ENCODE measurements at places on chromosomes 4 and X.

DNA sequence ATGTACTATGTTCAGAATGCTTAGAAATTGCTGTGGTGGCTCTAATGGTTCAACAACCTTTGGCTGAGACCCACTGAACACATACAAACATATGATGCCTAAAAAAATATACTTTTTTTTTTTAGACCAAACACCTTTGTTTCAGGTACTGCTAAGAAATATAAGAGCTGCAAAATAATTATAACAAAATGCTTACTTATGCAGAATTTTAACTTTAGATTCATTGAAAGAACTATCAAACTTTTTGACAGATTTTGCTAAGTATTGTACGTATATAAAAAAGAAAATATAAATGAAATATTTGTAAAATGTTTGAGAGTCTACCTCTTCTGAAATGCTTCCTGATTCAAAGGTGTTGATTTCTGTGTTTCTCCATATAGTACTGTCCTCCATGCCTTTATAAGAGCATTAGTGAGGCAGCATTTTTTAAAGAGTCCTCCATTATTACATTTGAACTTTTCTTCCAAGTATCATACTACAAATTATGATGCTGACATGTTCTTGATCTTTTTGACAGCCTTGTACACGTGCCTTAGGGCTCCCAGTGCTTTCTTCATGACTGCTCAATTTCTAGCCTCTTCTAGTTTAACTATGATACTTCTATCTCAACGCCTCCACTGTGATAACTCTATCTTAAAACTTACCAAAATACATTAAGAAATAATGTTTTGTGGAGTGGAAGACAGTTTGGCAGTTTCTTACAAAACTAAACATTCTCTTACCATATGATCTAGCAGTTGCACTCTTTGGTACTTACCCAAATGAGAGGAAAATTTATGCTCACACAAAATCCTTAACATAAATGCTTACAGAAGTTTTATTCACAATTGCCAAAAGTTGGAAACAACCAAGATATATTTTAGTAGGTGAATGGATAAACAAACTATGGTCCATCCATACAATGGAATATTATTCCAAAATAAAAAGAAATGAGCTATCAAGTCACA is 212.2 kb upstream of the MAB21L2 start:
- DNase-seq, result no peak

- DNase-seq, result no peak
Measured at GRCh38 chrX:153493085-153493484, 1.7 kb upstream of the BGN start.

- no peak for DNase-seq
Measured at GRCh38 chr4:122663814-122664610, 43.1 kb upstream of the IL21 start.

GRCh38 chr4:140743194-140743931 is 12.8 kb downstream of the TBC1D9 start:
- no peak for DNase-seq

DNA sequence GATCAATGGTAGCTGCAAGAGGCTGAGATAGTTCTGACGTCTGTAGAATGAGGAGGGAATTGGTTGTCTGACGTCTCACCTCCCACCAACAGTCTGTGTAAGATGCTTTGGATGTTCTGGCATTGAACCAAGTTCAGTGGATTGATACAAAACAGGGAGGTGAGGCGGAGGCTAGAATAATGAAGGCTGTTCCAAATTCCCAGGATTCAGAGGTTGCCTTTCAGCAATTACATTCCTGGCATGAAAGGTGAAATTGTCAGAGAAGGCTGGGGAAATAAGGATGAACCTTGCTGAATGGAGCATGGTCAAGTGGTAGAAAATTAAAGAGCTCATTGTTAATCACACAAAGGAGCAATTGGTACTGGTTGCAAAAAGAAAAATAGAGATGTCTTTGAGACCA is 241.6 kb downstream of the FBXW7 start:
- no peak for DNase-seq

DNA sequence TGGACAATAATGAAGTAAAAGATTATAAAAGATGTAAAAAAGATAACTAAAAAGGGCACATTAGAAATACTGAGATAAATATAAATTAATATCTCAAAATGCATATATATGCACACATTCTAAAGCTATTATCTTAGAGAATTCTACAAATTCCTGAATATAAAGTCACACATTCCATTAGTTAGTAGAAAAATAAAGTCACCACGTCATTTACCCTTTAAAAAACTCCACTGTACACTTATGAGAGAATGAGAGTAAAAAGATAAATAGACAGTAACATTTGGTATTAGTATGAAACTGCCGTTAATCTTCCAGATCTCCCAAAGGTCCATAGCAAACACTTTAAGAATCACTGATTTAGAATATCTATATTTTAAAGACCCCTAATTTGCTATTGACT is 67.2 kb upstream of the IL15 start:
- DNase-seq, result no peak

DNA sequence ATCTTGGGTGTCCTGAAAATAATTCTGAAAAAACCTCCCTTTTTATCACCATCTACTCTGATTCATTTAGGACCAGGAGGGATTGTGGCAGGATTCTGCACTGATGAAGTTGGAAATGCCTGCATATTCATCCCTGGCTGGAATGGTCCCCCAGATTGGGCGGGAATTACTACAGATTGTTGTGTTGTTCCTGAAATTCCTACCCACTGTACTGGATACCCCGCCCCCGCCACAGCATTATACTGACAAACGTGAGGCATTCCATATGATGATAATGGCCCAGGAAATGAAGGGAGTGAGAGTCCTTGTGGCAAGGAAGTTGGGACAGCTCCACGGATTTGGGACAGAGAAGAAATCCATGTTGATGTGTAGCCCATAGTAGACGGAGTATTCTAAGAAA is 15.2 kb upstream of the FAM120C start:
- no peak for DNase-seq

DNA sequence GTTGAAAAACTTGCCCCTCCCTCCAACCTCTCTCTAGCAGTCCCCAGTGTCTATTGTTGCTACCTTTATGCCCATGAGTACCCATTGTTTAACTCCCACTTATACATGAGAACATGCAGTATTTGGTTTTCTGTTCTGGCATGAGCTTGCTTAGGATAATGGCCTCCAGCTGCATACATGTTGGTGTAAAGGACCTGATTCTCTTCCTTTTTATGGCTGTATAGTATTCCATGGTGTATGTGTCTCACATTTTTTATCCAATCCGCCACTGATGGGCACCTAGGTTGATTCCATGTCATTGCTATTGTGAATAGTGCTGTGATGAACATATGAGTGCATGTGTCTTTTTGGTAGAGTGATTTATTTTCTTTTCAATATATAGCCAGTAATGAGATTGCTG is 50.0 kb upstream of the GPC4 start:
- no peak for DNase-seq

DNA sequence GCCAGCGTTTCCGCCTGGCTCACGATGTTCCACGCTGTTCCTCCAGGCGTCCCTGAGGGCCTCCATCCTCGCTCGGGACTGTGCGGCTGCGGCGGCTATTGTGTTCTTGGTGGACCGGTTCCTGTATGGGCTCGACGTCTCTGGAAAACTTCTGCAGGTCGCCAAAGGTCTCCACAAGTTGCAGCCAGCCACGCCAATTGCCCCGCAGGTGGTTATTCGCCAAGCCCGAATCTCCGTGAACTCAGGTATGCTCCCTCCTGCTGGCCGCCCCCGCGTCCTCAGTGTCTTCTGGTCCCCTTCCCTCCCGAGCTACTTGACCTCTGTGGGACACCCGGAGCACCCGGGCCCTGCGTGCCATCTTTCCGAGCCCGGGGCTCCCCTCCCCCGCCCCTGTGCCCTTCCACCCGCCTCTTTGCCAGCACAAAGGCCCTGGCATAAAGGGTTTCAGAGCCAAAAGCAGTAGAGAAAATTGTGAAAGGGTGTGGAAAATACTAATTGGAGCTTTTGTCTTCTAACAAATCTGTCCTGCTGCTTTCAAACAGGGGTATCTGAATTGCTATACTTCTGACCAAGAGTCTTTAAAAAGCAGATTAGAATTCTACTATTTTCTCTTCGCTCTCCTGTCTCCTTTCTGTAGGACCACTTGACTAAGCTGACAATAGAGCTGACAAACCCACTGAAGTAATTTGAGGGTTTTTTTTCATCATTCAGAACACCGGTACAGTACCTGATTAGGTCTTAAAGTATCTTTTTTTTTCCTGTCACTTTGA is 104.0 kb downstream of the NEUROG2 start:
- DNase-seq, result no peak

DNA sequence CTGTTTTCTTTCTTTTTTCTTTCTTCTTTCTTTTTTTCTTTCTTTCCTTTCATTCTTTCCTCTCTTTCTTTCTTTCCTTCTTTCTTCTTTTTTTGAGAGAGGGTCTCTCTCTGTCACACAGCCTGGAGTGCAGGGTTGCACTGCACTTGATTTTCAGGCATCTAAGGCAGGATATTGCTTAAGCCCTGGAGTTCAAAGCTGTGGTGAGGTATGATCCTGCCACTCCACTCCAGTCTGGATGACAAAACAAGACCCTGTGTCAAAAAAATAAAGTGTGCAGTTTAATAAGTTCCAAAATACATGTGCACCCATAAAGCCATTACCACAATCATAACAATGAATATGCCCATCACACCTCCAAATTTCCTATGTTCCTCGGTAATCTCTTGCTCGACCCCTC is 10.6 kb upstream of the ZNF718 start:
- DNase-seq, result no peak

- DNase-seq, result no peak
Measured at GRCh38 chr4:100417565-100417964, 100.3 kb downstream of the EMCN start.

DNA sequence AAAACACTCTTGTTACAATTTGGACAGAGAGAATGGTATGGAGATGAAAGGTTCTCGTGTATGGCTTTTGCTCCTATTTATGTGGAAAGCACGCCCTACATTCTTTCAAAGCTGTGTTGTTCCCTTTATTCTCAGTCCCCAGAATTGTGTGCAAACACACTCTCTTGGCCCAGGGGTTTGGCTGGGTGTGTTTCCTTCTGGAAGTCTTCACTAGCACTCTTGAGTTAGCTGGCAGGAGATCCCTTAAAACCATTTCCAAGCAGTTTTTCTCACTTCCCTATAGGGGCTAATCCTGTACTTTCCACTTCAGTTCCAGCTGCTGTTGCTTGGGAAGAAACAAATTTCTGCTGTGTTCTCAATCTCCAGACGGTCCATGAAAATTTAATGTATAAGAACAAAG is 35.1 kb downstream of the FHL1 start:
- no peak for DNase-seq

DNA sequence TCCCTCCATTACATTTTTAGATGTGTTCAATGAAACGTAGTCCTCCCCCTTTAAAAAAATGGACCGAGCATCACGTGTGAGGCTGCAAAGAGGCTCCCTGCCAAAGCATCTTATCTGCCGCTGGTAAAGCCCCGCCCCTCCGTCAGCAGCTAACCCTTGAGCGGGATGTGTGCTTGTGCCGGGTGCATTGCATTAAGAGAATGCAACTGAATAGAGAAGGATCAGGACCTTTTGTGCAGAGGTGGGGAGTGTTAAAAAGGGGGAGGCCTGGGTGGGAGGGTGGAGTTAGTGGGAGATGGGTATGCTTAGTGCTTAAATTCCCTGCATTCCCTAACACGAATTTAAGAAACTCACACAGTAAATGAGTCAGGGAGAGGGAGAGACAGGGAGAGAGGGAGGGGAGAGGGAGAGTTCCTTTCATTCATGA is 66.0 kb downstream of the TBL1X start:
- peak; percentile 11 for DNase-seq

DNA sequence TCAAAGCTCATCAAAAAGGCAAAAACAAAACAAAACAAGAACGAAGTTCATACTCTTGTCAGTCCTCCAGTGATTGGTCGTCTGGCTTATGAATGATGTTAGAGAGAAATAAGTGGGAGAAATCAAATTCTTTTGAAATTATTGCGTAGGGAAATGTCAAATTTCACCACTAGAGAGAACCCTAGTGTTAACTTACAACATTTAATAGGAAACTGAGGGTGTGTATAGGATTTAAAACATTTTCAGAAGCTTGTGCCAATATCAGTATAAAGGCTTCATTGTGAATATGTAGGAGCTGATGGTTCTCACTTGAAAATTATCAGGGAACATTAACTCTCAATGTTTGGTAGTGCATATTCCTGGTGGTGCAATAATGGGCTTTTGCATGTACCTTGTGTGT is 17.4 kb downstream of the ADH6 start:
- no peak for DNase-seq

DNA sequence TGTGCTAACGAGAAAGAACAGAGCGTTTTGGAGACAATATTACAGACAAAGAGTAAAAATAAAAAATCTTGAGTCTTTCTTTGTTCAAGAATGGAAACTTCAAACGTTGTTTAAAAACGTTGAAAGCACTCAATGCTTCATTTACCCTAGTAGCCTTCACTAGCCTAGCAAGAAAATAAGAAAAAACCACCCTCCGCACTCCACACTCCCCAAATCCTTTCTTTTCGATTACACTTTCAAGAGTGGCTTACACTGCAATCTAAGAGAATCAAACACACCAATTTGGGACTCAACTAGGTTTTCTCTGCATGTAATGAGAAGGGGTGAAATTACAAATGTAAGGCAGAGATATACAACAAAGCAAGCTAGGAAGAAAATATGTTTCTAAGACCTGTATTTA is 4.7 kb downstream of the TMSB4X start:
- no peak for DNase-seq
